B cell (primary cell): ENCODE measurements at places on chromosomes 6 and 20.

DNA sequence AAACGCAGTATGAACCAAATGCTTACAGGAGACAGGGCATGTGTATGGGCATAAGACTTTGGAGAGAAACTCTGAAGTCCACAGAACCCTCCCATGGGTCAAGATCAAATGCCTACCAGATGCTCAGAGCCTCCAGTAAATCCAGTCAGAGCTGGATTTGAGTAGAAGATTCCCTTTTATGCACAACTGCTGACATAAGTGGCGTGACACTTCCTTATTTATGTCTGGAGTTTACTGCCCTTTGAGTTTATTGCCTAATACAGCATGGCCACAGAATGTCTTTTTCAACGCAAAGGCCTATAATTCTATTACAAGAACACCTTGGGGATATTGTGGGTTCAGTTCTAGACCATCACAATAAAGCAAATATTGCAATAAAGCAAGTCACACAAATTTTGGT, 220.0 kb upstream of the FOXQ1 start:
- no peak for DNase-seq

DNA sequence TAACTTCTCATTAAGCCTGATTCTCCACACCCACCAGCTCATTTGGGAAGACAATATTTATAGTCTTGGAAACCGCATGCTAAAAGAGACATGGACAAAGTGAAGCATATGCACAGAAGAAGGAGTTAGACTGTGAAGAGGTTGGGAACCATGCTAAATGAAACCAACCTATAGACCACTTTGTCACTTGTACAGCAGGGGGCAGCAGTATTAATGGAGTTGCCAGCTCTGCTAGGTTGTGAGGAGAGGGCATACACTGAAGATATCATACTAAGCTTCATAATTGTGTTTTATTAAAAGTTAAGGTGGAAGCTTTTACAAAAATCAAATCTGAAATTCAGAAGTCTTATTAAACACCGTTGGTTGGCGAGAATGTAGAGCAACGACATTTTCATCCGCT, 38.3 kb upstream of the HMGCLL1 start:
- no peak for DNase-seq

DNA sequence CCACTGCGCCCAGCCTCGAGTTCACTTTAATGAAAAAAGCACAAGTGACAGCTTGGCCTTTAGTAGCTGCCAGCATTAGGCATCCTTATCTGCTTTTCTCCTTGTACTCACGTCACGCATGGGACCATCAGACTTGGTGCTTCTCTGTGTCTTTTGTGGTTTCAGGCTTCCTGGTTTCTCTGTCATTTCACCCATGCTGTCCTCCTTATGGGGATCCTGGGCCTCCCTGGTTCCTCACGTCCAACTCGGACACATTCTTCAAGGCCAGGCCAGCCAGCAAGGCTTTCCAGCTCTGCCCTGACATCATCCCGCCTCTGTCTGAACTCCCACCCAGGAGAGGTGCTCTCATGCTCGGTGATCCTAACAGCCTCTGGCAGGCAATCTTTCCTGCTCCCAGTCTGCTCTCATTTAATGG, 83.2 kb downstream of the TIAM2 start:
- DNase-seq, result no peak

DNA sequence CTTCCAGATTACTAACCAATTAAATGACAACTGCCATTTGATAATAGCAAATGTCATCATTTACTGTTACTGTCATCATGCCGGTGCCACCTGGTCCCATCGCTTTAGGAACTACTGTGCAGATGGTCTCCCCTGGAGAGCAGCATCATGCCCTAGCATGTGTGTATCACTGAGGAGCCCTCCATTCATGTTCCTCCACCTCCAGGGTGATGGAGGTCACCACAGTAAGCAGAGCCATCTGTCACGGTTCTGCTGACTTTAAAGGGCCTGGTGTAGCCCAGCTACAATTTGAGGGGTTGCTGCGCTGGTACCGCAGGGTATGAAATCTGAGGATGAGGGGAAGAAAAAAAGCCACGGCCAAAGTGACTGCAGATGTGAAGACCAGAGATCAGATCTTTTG, 118.8 kb upstream of the KCNK16 start:
- no peak for DNase-seq

DNA sequence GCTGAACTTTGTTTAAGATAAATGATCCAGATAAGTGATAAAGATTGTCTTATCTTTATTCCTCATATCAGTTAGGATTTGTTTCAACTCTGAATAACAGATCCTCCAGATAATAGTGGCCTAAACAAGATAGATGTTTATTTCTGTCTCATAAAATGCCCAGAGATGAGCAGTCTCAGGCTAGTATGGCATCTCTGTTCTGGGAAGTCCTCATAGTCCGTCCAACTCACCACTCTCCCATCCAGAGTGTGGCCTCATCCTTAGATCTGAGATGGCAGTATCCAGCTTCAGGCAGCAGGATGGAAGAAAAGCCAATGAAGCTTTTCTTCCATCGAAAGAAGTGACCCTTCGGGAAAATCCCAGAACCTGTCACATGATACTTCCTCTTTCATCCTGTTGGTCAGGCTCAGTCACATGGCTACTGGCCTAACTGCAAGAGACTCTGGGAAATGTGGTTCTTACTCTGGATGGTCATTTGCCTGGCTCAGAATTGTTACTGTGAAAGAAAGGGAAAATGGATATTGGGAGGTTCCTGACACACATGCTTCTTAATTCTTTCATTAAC, 29.4 kb upstream of the TAGAP start:
- no peak for DNase-seq

DNA sequence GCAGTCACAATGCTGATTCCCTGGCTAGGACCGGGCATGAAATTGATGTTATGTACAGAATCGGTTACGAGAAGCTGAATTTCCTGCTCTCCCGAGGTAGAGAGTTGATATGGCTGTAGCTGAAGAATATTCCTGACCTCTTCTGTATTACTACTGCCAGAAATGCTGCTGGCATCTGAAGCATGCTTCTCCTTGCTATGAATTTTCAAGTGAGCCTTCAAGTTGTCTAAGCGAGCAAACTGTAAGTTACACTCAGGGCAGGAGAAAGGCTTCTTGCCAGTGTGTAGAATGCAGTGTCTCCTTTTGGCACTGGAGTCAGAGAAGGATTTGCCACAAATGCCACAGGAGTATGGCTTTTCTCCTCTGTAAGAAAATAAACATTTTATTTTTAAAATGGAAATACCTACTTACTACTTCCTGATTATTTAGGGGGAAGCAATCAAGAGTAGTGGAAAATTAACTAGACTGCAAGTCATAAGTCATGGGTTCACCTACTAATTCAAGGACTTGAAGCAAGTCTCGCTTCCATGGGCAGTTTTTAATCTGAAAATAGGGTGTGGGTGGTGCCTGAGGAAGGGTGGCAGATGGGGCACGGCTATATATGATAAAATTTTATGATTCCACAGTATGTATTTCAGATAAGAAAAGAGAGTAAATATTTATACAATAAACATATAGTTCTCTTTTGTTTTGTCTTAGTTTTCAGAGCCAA, 10.8 kb upstream of the MICAL1 start:
- no peak for DNase-seq

DNA sequence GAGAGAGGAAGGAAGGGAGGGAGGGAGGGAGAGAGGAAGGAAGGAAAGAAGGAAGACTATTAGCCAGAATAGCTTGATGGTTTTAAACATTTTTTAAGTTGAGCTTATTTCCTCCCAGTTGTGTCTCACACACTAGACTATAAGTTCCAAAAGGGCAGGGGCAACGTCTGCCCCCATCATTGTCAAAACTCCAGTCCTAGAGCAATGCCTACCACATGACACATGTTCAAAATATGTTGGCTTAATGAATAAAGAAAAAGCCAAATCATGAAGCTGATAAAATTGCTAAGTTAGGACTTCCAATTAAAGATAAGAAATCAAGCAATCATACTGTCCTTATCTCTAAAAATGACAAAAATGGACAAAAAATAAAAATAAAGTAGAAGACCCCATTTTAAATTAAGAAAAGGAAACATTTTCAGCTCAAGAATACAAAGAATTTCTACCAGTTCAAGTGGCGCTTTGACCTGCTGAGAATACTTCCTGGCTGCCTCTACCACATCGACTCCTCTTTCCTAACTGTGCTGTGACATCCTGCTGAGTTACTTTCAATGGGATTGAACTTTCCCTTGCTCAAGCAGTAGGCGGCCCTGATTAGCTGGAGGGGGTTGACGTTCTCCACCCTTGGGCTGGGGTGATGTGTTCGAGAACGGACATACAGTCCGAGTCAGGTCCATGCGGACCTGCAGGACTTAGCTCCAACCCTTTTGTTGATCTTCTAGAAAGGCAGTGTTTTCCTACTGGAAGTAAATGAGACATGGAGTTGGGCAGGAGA, 283.9 kb upstream of the FOXQ1 start:
- no peak for DNase-seq

- no peak for DNase-seq
Observed at GRCh38 chr6:71403422-71404134, 115.0 kb downstream of the OGFRL1 start.

- DNase-seq, result no peak
Observed at GRCh38 chr6:84804720-84805119, 40.3 kb upstream of the TBX18 start.

- DNase-seq, result no peak
Observed at GRCh38 chr6:29146179-29146578, 24.5 kb upstream of the OR2J2 start.

DNA sequence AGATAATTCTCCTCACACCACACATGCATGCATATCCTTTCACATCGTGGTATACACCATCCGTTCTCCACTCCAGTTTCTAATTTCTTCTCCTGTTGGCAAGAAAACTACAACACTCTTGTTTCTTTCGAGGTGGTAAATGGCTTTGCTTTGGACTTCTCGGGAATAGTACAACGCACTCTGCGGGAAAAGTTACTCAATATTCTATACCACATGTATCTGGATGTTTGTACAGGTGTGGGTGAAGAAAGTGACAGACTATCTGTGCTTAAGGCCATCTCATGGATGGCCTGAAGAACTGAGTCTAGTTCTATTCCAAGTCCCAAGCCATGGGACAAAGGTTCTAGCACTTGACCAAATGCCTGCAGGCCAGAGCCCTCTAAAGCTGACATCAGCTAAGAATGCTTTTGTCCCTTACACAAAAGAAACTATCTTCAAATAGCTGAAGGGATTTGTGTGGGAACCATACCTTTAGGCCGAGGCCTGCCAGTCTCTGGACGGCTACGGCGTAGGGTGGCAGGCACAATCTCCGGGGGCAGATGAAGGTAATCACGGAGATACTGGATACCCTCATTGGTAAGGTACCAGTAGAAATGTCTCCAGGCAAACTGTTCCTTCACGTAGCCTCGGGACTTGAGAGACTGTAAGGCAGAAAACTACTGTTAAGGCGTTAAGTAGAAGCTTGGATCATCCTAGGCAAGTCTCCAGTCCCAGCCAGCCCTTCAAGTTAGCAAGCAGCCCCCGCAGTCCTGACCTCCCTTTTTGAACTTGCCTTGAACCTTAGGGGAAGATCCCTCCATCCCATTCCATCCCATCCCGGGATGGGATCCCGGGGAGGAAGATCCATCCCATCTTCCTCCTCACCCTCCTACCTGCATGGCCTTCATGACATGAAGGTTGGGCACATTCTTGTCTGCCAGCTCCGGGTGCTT, 1.4 kb downstream of the RPS10 start:
- DNase-seq, result no peak

GRCh38 chr20:33947709-33948295, 45.9 kb upstream of the RALY start:
- DNase-seq, result peak; percentile 46

- DNase-seq, result no peak
Observed at GRCh38 chr20:58526411-58526810, 11.2 kb upstream of the APCDD1L start.

- no peak for DNase-seq
Observed at GRCh38 chr20:55461519-55461918, 543.8 kb downstream of the CBLN4 start.

DNA sequence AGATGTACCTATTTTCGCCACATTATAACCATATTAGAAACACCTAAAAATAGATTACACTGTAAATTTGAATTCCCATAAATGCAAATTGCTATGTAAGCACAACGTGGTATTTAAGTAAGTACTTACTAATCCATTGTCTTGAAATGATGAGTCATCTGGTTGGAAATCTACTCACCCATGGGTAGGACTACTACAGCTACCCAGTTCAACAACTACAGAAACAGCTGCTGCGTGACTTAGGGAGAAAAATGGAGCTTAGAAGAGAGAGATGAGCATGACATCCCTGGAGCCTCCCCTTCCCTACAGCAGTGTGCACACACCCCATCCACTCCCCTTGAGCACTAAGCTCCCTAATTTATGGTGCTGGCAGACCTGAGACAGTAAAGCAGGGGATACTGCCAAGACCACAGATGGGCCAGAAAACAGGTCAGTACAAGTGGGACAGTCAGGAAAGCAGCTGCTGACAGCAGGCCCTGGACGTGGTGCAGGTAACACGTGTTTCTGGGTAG, 26.9 kb downstream of the RRAGD start:
- DNase-seq, result no peak

DNA sequence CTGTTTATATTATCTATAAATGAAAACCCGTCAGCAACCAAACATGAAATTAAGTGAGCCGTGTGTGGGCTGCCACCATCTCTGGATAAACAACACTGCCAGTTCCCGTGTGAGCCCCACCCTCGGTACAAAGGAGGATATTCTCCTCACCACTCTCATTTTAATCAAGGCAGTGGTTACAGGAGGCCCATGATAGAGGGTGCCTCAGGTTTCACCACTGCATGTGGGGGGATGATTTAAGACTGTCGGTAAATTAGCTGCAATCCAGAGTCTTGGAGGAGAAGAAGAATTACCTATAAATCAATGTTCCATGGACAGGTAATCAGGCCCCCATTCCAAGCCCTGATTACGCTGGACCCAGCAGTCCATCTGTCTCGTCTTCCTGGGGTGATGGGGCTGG, 361.6 kb upstream of the SULF2 start:
- no peak for DNase-seq

- DNase-seq, result peak; percentile 65
Observed at GRCh38 chr6:24431045-24431451, 28.3 kb downstream of the MRS2 start.

DNA sequence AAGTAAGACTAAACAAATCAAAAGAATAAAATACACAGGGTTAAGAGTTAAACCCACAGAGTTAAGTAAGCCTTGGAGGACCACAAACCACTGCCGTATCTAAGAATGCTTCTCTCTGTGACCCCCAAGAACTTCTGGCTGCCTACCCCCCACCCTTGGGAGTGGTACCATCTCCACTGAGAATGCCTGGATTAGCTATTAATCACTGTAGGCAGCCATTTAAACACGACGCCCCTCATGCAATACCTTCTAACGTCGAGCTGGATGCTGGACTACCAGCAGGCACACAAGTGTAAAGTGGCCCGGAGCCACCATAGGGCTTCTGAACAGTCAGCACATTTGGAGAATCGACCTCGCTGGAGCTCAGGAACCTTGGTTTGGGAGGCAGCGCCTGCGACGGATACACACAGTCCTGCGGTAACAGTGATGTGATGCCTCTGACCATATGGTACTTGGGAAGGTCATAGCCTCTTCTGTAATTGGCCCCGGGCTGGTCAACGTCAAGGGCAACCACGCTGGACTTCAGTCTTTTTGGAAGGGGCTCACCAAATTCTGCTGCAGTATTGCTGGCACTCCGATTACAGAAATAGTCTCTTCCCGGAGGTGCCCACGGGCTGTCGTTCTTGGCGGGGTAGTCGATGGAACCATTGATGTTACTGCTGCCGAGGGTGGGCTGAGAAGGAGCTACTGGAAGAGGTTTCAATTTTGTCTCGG, 18.0 kb downstream of the ZNF217 start:
- DNase-seq, result no peak
